ENCODE measurements at places on chromosomes 1 and 21.

DNA sequence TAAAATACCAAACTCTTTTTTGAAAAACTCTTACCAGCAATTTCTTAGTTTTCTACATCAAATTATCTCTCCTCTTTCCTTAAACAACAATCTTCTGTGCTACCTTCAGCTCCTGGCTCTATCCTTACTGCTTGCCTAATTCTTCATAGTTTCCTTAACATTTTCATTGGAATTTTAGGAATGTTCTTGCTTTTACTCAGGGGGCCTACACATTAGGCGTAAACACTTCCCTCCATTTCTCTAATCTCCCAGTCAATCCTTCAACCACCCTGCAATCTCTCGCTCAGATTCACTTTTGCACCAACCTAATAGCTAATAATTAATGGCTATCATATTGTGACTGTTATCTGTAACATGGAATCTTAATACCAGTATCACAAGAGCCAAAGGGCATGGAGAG, 50.1 kb downstream of the ADAMTS5 start:
- DNase-seq, result no peak

DNA sequence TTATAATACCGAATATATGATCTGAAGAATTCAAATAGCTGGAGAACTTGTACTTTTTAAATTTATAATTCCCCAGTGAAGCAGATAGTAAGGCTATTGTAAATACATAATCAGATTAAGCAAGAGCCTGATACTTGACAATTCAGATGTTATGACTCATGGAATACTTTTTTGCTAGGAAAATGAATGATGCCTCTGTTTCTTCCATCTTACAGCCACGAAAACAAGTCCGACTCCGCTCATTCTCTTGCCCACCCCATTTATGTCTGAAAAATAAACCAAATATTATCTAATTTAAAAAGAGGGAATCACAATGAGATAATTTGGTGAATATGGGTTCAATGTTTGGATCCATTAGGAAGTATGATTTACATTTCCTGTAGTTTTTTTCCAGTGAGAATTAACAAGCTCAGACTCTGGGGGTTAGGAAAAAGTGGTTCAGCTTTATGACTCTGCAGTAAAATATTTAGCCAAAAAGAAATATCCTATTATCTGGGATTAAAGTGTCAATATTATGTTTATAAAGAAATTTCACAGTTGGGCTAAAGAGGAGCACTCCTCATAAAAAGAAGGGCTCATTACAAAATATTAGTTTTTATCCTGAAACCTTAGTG, 50.4 kb upstream of the DAB1 start:
- no peak for DNase-seq

DNA sequence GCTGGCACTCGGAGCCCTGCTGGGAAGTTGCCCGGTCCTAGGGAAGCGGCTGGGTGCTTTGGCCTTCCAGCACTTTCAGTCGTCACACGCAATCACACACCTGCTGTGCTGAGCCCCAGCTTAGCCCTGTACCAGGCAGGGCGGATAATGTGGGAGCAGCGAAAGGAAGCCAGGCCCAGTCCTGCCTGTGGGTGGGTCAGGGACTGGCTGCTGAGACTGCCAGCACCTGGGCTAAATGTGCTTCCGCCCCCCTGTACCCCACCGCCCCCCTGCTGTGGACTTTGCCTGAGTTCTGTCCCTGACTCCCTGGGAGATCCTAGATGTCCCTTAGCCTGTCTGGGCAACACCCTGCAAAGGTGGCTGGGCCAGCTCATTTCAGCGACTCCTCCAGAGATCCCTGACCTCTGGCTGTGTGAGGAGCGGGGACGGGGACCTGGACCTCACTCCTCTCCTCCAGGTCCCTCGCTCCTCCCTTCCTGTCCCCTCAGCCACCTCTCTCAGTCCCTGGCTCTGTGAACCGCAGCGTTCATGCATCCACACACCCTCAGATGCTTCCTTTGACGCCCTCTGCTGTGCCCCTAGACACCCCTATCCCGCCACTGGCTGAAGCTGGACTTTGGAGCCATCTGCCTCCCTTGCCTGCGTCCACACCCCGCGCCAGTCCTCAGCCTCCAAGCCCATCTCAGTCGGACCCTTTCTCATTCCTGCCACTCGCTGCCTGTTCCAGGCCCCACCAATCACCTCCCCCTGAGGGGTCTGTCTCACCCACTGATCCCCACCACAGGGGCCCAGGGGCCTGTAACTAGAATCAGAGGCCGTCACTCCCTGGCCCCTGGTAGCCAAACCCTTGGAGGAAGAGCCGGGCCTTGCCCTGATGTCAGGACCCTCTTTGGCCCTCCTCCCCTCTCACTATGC, 1.4 kb downstream of the MMEL1 start:
- DNase-seq, result no peak

DNA sequence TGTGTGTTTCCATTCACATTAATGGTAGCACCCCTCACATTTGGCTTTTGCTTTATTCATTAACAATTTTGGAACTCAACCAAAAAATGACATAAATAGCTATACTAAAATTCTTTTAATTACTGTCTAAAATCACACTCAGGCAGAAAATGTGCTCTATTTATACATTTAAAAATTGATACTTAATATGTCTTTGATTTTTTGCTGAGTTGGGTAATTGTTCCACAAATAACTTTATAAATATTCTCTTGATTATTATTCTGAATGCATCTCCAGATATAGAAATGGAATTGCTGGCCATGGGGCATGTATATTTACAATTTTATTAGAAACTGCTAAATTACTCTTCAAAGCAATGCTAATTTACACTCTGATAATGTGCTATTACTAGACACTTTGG, 658.7 kb upstream of the CHRM3 start:
- DNase-seq, result no peak

DNA sequence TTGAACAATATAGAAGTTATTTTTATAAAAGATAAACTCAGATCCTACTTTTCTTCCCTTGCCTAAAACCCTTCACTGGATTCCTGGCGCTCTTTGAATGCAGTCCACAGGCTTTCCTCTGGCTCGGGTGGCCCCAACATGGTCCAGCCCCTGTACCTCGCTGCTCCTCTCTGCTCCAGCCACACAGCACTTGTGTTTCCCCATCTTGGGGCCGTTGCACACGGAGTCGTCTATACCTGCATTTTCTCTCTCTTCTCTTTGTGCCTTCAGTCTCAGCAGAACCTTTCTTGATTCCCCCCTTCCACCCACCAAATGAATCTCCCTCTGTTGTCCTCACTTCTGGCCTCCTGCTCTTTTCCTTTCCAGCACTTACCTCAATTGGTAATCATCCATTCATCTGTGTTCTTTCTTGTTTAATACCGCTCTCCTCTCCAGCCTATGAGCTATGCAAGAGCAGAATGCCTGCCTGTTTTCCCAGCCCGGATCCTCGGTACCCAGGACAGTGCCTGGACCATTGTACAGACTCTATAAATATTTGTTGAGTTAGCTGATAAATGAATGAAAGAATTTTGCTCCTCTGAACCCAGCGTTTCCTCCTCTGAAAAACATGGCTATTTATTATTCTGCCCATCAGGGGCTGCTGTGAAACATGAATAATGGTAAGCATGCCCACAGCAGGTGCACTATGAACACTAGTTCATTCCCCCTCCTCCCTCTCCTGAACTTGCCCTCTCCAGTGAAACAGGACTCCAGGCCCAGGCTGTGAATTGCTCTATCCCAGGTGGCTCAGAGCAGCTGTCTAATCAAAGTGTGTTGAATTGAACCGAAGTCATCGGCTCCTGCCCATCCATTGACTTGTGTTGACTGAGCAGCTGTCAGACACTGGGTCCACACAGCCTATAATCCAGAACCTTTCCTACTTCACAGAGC, 266.9 kb downstream of the PTPRU start:
- peak; percentile 90 for DNase-seq

- DNase-seq, result no peak
Observed at GRCh38 chr1:208681878-208682663, 437.9 kb upstream of the PLXNA2 start.

DNA sequence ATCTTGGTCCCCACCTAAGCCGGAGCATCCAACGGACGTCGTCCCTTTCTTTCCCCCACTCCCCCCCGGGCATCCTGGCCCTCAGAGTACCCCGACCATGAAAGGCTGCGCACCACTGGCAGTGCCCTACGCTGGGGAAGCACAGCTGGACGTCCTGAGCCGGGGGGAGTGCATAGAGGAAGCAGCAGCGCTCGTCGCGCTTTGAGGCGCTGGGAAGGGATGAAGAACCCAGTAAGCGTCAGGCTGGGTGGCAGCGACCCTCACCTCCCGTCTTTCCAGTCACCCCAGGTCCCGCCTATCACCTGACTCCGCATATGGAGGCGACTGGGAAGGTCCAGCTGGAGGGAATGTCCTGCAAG, 5.7 kb downstream of the MAP3K6 start:
- DNase-seq, result no peak

DNA sequence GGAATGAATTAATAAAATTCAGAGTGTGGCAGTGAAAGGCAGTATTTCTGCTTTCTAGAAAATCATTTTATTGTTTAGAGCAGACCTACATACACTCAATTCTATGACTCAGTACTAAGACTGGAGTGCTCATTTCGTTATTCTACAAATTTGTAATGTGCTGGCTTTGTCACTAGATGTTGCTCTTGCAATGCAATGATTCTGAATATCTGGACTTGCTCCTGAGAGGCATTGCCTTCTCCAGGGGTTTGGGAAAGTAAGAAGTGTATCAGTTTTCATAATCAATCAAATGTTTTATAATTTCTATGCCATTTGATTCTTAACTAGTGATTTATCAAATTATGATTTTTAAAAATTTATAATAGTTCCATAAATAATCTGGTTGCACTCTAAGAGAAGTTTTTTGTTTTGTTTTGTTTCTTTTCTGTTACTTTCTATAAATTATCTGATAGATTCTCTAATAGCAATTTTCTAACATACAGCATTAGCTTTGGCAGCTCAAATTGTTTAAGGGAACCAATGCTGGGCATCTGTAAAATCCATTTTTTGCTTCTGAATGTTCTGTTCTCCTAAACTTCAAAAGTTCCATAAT, 280.5 kb upstream of the SGIP1 start:
- no peak for DNase-seq

- no peak for DNase-seq
Observed at GRCh38 chr1:31609514-31610118, 7.9 kb upstream of the HCRTR1 start.

- no peak for DNase-seq
Observed at GRCh38 chr1:19973616-19974015, 5.8 kb downstream of the PLA2G2A start.

DNA sequence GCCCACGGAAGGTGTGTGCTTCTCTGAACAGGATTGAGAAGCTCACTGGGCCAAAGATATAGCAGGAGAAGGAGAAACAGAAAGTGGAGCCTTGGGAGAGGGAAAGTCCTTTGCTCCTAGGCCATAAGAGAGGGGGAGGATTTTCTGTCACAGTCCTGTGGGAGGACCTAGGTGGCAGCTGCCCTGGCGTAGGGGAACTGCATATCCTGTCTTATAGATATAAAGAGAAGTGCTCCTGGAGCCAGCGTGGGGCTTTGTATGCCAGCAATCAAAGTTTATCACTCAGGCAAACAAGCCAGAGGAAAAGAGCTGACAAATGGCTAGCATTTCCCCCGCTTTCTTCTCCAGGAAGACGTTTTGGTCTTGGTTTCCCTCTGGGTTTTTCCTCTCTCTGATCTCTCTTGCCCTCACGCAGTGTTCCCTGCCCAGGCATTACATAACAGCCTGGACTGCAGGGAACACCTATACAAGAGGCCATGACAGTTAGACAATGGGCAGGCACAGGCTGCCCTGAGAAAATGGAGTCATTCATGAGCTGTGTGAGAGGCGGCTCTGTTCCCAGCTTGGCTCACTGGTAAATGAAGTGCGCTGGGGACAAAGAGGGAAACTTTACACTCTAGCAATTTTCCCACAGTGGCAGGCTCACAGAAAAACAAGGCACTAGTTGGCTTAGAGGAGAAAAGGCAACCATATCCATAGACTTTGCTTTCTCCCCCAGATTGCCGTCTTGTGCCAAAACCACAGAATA, 52.5 kb upstream of the ZNF648 start:
- no peak for DNase-seq

- no peak for DNase-seq
Observed at GRCh38 chr1:151993084-151993733, 450 bp downstream of the S100A10 start.

DNA sequence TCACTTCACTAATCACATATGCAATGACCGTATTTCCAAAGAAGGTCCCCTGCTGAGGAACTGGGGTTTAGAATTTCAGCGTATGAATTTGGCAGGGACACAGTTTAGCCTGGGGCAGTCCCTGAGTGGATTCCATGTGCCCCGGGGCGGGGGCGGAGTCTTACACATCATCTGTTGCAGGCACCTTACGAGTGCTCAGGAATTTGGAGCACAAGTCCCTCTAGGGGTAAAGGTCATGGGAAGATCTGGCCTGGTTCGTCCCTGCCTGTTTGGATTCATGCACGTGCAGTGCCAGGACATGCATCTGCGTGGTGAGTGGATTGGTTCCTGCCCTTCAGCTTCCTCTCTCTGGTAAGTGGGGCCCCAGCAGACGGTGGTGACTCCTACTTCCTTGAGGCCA, 208.3 kb upstream of the C1orf174 start:
- DNase-seq, result no peak

DNA sequence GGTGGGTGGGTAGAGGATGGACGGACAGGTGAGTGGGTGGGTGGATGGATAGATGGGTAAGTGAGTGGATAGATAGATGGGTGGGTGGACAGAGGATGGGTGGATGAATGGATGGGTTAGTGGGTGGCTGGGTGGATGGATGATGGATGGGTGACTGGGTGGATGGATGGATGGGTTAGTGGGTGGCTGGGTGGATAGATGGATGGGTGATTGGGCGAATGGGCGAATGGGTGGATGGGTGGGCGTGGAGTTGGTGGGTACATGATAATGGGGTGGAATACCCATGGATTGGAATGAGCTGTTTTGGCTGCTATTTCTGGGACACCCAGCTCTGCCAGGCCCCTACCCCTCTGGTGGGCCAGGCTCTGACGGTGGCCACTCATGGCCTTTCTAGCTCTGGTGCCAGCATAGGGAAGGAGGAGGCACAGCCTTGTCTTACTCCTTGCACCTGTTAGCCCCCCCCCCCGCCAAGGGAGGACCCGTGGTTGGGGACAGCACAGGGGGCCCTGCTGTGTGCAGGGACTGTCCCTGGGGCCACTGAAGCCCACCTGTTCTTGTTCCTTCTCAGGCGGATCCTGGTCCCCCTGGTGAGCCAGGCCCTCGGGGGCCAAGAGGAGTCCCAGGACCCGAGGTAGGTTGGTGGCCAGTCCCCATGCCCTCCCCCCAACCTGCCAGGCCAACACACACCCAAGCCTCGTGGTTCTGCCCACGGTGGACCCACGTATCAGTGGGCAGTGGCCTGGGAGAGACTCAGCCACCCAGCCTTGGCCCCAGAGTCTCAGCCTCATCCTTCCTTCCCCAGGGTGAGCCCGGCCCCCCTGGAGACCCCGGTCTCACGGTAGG, 26.4 kb downstream of the COL6A2 start:
- DNase-seq, result no peak

DNA sequence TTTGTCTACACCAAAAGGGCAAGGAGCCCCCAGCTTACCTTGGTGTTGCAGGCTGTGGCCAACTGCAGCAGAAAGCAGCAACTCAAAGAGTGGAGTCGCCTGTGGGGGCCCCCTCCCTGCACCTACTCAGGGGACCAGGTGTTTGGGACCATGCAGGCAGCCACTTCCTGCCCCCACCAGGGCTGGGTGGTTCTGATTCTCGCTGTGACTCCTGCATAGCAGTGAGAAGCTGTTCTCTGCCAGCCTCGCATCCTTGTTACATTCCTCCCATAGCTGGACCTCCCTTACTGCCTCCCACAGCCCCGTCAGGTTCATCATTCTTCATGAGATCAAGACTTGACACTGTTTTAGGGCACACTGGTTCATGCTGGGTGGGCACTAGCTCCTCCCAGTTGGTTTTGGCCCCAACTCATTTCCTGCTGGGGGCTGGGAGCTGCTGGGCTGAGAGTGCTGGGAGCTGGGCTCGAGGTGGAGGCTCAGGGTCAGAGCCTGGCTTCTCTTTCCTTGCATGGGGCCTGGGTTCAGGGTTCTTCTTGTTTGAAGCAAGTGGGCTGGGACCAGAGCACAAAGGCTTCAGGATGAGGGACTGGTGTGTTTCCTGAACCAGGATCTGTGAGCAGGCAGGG, 146.9 kb upstream of the C1orf174 start:
- no peak for DNase-seq
